ENCODE measurements at places on chromosomes 4 and X.
A peak's percentile ranks its signal among the peaks of the same experiment; 100 is the strongest.

DNA sequence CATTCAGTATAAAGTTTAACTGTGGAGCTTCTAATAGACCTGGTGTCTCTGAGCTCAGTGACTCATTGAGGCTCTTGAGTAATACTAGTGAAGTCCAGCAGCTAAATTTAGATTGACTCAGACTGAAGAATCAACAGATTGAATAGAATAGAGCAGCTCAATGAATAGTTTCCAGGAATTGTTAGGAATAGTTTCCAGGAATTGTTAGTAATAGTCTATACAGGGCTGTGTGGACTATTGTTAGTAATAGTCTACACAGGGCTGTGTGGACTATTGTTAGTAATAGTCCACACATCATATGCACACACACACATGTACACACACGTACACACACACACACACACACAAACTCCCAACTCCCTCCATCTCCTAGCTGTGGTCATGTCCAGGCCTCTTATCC is 3.0 kb downstream of the GIMD1 start:
- no peak for DNase-seq

DNA sequence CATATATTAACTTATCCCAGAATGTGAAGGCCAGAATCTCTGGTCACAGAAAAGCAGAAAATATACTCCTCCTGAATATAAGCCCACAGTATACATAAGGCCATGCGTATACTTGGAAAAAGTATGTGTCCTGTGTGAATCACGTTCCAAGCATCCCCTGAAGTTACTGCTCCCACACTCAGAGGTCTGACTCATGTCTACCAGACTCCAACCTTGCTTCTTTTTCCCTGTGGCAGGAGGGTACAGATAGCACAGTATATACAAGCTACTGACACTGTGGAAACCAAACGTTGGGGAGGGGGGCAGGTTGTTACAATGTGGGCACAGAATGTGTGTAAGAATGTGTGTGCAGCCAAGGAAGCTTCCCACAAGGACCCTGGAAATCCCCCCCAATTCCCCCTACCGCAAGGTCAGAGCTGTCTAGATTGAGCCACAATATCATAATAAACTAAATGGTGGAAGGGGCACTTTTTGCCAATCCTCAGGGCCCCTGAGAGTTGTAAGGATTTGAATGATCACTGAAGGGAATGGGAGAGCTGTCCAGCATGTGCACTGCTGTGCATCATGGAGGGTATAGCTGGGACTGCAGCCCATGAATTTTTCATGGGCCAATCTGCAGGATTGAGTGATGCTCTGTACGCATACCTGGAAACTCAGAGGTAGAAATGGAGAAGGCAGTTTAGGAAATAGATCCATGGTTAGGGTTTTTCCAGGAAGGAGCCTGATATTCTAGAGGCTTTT is 7.4 kb upstream of the RELL1 start:
- DNase-seq: no peak

- no peak for DNase-seq
Measured at GRCh38 chrX:118795528-118796280, 27.9 kb upstream of the ZCCHC12 start.

- peak; percentile 34 for DNase-seq
Measured at GRCh38 chr4:10080589-10081217, 35.9 kb downstream of the WDR1 start.

- no peak for DNase-seq
Measured at GRCh38 chr4:55397520-55398321, 2.0 kb downstream of the TMEM165 start.

- DNase-seq: peak; percentile 65
Measured at GRCh38 chr4:150079081-150079581, 886 bp downstream of the DCLK2 start.

GRCh38 chr4:156193800-156194199 is 240.1 kb upstream of the CTSO start:
- DNase-seq: no peak

DNA sequence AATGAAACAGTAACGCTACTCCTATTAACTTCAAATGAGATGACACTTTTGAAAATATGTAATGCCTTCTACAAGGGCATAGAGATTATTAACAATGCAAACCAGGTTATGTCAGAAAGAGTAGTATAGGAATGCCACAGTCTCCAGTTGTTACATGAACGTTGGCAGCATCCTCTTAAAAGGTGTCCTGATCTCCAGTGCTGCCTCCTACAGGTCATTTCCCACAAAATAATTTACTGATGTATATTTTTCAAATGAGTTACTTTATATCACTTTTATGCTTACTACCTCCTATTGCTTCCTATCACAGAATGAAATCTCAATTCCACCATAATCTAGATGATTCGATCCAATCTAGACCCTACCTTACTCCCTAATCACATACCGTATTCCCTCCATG is 195.2 kb upstream of the EPHA5 start:
- no peak for DNase-seq

DNA sequence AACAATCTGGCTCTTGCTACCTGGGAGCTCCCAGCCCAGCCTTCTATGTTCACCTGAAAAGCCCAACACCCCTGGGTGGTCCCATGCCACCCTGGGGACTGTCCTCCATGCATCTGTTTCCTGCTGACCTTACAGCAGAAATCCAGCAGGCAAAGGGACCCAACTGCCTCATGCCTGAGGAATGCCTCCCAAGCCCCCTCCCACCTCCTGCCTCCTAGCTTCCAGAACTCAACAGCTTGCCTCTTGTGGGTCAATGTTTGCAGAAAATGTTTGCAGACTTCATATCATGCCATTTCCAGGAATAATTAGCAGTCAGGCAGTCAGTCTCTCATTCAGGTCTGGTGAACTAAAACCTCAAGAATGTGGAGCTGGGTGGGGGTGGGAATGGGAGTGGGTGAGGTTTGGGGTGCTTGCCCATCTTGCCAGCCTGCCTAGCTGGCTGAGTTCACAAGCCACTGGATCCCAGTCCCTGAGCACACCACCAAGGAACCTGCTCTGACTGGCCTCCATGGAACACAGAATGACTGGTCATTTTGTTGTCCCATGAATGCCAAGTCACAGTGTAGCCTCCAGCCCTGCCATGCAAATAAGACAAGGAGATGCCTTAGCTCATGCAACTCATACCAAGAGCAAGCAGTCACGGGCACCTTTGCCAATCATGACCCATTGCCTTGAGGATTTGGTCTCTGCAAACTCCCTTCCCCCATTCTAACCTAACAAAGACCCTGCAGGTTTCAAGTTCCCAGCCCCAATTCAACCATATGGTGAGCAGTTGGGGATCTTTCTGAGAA is 12.1 kb upstream of the PLAC1 start:
- no peak for DNase-seq

- no peak for DNase-seq
Measured at GRCh38 chrX:113651306-113651705, 810.7 kb upstream of the AMOT start.

- no peak for DNase-seq
Measured at GRCh38 chr4:149835280-149835679, 19.6 kb upstream of the IQCM start.

GRCh38 chrX:105646592-105647372 is 175.6 kb upstream of the NRK start:
- no peak for DNase-seq

GRCh38 chrX:72478351-72478750 is 94.3 kb downstream of the HDAC8 start:
- no peak for DNase-seq

GRCh38 chr4:98710831-98711230 is 52.4 kb upstream of the TSPAN5 start:
- no peak for DNase-seq

DNA sequence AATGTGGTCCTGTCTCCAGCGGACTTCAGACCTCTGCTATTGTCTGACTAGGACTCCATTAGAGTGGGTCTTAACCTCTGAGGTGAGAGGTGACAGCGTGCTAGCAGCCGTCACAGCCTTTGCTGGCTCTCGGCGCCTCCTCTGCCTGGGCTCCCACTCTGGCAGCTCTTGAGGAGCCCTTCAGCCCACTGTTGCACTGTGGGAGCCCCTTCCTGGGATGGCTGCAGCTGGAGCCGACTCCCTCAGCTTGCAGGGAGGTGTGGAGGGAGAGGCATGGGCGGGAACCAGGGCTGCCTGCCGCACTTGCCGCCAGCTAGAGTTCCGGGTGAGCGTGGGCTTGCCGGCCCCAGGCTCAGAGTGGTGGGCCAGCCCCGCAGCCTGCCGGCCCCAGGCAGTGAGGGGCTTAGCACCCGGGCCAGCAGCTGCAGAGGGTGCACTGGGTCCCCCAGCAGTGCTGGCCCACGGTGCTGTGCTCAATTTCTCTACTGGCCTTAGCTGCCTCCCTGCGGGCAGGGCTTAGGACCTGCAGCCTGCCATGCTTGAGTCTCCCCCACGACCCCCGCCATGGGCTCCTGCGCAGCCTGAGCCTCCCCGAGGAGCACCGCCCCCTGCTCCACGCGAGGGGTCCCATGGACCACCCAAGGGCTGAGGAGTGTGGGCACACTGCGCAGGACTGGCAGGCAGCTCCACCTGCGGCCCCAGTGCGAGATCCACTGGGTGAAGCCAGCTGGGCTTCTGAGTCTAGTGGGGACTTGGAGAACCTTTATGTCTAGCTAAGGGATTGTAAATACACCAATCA is 163.4 kb upstream of the ITM2A start:
- no peak for DNase-seq

- no peak for DNase-seq
Measured at GRCh38 chrX:848386-848785, 217.8 kb downstream of the SHOX start.
